GDM1 (cell line): ENCODE measurements at places on chromosomes 4 and X.

DNA sequence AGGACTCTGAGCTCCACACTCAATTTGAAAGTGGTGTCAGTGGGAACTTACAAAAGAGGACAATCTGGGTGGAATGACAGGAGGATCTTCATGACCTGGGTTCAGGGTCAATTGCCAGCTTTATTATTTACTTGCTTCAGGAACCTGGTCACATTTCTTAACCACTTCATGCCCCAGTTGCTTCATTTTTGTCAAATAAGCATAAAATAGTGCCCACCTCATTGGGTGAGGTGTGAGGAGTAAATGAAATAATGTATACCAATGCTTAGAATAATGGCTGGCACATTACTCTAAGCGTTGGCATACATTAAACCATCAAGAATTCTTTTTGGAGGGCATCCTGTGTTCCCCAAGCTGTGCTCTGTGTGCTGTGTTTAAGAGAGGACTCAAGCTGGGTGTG lies 19.4 kb downstream of the VGLL1 start:
- no peak for DNase-seq

DNA sequence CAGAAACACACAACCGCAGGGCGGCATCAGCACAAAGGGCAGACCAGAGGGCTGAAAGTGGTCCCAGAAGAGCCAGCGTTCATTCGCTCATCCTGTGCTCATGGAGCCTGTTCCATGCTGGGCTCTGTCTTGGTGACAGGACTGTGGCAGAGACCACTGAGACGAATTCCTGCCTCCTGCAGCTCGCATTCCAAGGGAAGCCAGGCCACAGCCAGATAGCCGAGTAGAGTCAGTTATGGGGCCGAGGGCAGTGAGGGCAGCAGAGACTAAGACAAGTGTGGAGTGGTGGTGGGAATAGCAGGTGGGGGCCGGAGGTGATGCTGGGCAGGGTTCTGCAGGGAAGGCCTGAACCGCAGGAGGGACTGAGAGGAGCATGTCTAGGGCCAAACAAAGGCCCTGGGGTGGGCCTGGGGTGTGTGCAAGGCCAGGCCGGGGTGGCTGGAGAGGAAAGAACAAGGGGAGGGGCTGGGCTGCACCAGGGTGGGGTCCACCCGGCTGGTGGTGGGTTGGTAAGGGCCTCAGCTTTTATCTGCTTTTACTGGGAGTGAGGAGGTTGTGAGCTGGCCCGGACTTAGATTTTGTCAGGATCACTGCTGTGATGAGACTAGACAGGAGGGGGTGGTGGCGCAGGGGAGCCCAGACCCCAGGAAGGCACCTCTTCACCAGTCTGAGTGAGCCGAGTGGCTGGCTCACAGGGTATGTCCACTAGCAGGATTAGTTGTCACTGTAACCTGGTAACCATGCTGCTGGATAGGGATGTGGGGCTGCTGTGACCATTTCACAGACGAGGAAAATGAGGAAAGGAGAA lies 6.3 kb downstream of the PSAPL1 start:
- no peak for DNase-seq

GRCh38 chr4:24736066-24736465 lies 59.3 kb upstream of the SOD3 start:
- no peak for DNase-seq

- DNase-seq = no peak
Observed at GRCh38 chr4:21596521-21596920, 352.1 kb downstream of the KCNIP4 start.
